ENCODE measurements at places on chromosomes 3 and 15.

DNA sequence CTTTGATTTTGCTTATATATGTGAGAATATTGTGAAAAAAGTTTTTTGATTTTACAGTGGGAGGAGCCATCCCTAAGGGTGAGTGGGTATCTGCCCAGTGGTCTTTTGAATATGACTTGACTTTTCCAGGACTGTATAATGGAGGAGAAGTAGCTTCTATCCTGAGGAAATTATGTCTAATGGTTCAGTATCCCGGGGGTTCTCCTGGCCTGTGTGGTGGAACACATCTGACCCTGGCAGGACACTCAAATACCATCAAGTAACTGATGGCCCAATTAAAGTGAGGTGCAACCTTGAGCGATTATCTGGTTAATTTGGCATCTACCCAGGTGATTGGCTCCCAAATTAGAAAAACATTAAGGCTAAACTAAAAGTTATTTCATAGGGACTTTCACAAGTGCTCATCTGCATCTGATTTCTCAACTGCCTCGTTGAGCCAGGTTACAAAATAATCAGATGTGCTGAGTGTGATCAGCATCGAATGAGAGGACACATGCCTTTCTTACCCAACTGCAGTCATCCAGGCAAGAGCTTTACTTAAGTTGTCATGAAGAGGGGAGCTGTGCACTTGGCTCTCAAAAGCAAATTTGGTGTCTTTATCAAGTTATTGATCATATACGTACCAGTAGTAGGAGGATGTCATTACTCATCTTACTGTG lies 201.4 kb downstream of the IL5RA start:
- DNase-seq = no peak

DNA sequence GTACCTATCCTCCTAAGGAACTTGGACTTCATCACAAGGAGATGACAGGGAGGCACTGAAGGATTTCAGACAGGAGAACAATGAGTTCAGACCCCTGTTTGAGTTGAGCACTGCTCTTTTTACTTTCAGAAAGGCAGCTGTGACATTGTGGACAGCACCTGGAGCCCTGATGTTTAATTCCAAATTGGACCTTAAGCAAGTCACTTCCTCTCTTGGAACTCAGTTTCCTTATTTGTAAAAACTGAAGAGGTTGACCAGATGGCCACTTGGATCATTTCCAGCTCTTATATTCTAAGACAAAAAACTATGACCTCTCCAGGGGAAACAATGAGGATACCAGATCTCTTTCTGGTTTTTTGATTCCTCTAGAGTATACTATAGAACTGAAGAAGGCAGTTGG lies 34.1 kb upstream of the SMAD3 start:
- no peak for DNase-seq

- no peak for DNase-seq
These were observed 39.4 kb downstream of the AMOTL2 start for GRCh38 chr3:134334901-134335280.

DNA sequence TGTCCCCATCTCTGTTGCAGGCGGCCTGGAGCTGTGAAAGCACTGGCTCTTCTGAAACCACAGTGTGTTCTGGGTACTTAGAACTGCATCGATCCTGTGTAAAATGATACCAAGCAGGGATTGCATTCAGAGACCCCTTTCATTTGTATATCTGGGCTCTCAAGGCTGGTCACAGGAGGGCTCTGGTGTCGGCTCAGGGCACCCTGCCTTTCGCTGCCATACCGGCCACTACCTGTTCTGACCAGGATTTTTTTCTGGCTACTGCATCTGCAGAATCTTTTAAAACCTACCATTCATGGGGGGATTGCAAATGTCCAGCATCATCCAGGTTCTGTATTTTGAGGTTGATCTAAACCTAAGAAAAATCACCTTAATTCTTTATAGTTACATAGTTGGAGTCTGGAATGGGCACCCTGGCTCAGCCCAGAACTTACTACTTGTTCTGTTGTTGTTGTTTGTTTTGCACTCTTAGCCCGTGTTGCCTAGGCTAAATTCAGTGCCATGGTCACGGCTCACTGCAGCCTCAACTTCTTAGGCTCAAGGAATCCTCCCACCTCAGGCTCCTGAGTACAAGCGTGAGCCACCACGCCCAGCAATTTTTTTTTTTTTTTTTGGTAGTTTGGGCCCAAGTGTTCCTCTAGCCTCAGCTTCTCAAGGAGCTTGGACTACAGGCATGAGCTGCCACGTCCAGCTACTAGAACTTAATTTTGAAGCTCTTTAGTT lies 52.7 kb downstream of the TRIM71 start:
- no peak for DNase-seq

DNA sequence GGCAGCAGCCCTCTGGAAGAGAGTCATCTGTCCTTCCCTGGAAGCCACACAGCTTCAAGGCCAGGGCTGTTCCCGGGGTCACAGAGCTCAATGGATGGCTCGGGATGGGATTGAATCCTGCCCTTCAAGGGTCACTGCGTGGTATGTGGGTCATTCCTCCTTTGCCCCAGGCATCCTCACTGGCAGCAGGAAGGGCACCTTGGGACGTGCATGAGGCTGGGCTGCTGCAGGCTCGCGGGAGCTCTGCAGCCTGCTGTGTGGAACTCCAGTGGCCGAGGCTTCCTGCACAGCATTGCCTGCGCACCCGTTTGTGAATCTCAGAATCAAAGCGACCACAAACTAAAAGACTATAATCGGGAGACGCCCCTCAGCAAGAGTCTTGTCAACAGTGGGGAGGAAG lies 60.7 kb downstream of the PCSK6 start:
- no peak for DNase-seq

GRCh38 chr3:16824081-16824696 lies 60.6 kb upstream of the PLCL2 start:
- DNase-seq = no peak

DNA sequence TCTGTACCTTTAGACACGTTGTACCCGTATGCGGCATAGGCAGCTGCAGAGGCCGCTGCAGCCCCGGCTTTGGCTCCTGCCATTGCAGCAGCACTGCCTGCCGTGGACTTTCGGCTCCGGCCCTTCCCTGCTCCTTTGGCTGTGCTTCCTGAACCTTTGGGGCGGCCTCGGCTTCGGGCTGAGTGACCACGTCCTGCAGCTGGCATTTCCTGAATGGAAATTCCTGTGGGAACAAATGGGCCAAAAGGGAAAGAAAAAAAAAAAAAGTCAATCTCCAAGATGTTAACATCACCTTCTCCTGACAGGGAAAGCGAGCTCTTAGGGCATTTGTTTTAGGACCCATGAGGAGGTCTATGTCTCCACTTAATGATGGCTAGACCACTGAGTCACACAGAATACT lies 29.6 kb downstream of the CHAC1 start:
- no peak for DNase-seq

GRCh38 chr3:123012652-123013051 lies 14.9 kb downstream of the SEMA5B start:
- DNase-seq = no peak

DNA sequence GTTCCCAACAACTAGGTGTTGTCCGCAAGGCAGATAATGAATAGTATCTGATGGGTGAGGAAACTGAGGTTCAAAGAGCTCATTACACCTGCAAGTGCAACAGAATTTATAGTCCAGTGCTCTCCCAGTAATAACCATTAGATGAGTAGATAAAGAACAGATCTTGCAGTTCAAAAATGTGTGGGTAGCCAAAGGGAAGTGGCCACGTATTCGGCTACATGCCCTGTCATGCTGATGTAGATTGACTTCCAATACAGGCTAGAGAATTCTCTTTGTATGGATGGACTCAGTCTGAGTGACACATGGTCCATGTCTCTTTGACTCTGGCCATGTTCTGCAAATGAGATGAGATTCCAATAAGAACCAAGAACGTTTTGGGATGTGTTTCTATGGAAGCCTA lies 187.9 kb upstream of the LPP start:
- DNase-seq = no peak

- peak; percentile 50 for DNase-seq
These were observed at the start of gene SEMA5B for GRCh38 chr3:123027292-123028232. TSS of gene SEMA5B (minus strand) at chr3:123027763. CDS start at chr3:122961263, 66,500 bp downstream.

GRCh38 chr3:66441129-66441528 lies 59.7 kb downstream of the LRIG1 start:
- no peak for DNase-seq

GRCh38 chr3:97974996-97975395 lies 2.8 kb upstream of the RIOX2 start:
- DNase-seq = no peak

- no peak for DNase-seq
These were observed 144.3 kb downstream of the EEFSEC start for GRCh38 chr3:128297401-128298138.

DNA sequence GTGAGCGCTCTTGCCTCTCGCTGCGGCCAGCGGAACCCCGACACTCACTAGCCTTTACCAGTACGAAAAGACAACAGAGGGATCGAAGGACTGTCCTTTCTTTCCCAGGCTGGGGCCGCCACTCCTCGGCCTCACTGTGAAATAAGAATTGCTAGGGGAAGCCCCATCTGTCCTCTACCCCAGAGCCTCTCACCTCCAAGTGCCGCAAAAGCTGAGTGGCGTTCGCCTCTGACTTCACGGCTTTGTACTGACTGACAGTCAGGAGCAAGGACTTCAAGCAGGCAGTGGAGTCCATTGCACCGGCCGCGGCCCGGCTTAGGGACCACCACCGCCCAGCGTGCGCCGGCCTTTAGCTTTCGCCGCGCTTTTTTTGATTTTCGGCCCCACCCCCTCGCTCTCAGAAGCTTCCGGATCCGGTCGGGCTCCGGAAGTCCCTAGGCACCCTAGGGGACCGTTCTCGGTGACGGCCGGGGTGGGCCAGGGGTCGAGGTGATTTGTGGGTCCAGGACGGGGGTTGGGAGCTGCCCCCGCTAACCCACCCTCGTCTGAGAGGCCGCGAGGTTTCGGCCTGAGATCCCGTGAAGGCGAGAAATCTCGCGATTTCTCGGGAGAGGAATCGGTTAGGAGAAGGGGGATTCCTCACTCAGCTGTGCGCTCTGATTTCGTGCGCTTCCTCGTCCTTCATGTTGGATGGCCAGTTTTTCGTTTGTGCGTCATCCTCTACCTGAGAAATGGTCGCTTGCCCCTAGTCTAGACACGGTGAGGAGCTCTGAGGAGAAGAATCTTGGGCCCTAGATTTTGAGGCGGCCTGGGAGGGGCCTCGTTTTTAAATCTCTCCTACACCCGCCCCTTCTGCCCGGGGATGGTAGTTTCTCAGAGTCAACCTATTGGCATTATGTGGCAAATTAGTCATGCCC lies at the start of the genes CIP2A and DZIP3:
Gene CIP2A (minus strand): TSS at position 358 of the 917 bp plus-strand sequence. CDS start 63 bp downstream, at position 295.
Gene DZIP3 (plus strand): TSS at position 642 of the 917 bp plus-strand sequence. CDS start 15,685 bp downstream, outside the sequence.
- DNase-seq = peak; percentile 93

- DNase-seq = no peak
These were observed 42.2 kb downstream of the SV2B start for GRCh38 chr15:91142106-91142744.

GRCh38 chr15:28093752-28094535 lies 5.2 kb downstream of the OCA2 start:
- DNase-seq = no peak

GRCh38 chr3:4069796-4070195 lies 233.4 kb upstream of the SETMAR start:
- no peak for DNase-seq

- DNase-seq = no peak
These were observed 13.0 kb upstream of the TJP1 start for GRCh38 chr15:29835301-29835700.

- no peak for DNase-seq
These were observed 86.6 kb downstream of the FOXB1 start for GRCh38 chr15:60090747-60091146.

DNA sequence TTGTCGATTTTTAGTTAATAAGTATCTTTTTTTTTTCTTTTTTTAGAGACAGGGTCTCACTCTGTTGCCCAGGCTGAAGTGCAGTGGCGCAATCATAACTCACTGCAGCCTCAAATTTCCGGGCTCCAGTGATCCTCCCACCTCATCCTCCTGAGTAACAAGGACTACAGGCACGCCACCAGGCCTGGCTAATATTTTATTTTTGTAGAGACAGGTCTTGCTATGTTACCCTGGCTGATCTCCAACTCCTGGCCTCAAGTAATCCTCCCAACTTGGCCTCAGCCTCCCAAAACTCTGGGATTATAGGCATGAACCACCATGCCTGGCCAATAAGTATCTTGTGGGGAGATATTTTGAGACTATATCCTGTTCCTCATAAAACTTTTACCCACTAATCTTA lies 29.4 kb upstream of the ARID3B start:
- DNase-seq = no peak

GRCh38 chr3:112688819-112689218 lies 47.9 kb upstream of the CCDC80 start:
- DNase-seq = no peak

DNA sequence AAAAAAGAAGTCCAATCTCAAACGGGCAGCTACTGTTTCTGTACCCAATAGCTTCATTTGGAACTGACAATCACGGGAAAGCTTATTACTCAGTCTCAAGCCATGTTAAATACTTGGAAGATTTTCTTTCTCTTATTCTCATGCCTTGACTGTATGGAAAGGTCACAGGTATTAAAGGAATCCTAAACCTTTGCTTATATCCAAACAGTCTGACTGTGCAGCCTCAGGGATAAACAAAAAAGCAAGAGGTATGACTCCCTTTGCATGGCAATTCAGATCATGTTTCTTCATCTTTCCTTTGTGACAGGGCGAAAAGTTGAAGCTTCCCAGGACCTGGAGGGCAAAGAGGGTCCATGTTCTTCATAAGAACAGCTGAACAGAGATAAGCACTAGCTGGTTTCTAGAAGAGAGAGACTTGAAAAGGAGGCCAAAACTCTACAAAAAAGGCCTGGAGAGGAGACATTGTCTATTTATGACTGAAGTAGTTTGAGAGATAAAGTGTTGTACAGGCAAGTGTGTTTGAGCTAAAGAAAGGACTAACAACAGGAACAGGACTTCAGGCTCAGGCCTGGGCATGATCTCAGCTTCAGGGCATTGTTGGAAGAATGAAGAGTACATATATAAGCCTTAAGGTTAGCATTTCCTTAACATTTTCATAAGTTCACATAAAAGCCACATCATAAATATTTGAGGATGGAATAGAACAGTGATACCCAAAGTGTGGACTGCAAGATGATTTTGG lies 231.0 kb upstream of the THRB start:
- DNase-seq = no peak

- no peak for DNase-seq
These were observed 558.6 kb downstream of the TAFA4 start for GRCh38 chr3:68373727-68374126.
